GM04504 (cell line): ENCODE measurements at places on chromosomes 12 and 14.

GRCh38 chr12:106154751-106155273 is 16.1 kb upstream of the NUAK1 start:
- no peak for DNase-seq

- no peak for DNase-seq
These were observed 76.0 kb upstream of the ACTN1 start for GRCh38 chr14:69055125-69055524.

DNA sequence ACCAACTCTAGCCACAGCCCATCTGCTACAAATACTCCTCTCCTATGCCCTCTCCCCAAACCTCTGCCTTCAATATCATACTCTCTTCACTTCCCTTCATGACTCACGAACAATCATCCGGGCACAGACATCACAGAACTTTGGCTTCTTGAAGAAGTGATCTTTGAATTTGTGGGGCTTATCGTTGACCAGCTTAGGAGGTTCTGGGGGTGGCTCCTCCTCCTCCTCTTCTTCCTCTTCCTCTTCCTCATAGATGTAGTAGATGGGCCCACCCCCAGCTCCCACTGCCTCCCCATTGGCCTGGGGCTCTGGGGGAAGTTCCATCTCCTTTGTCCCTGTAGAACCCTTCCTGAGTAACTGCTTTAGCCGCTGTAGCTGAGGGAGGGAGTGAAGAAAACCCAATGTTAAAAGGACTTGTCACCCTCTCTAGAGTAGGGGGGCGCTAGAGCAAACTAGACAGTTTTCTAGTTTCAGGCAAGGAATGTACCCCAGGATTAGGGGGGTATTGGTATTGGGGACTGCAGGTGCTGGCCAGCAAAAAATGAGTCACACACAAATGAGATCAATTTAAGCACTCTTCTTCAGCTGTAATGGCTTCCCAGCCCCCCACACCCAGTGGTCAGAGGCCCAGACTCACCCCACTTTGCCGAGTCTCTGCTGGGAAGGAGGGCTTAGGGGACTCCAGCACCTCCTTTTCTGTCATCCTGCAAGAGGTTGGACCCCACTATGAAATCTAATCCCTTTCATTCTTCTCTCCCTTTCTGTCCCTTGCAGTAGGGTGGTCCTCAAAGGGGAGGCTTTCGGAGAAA is 1.8 kb downstream of the STAC3 start:
- DNase-seq, result no peak

DNA sequence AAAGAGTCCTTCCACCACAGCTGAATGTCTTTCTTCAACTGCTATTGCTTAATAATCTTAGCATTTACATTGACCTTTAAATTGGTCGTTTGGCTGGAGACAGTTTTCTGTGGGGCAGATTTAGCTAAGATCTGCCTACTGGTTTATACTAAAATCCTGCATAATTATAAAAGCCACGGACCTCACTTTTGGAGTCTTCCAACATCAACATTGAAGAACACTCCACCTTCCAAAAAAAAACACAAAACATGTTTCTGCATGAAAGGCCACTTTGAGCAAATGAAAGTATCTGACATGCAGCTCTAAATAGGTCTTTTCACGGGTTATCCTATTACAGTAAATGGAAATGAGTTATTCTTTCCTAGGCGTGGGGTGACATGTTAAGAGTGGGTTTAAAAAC is 57.0 kb upstream of the KRR1 start:
- no peak for DNase-seq

DNA sequence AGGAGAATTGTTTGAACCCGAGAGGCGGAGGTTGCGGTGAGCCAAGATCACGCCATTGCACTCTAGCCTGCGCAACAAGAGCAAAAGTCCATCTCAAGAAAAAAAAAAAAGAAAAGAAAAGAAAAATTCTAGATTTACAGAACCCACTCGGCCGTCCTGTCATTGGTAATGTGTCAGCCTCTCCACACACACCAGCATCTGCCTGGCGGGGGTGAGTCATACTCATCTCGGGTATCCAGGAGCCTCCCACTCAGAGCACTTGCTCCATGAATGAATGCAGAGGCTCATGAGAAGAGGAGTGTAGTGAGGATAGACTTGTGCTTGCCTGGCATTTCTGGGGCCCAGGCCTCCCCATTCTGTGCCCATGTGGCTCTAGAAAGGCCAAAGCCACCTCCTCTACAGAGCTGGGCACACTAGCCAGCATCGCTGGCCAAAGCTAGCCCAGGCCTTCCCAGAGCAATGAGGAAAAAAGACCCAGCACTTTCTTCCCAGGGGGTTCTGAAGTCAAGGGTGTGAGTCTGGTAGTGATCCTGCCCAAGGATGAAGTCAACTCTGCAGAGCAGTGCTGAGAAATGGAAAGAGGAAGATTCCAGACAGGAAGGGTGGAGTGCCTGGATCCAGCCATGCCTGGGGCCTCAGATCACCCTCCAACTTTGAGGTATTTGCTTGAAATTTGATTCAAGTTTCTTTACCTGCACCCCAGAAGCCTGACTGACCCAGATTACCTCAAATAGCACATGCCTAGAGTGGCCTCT is 31.2 kb upstream of the KLC1 start:
- peak; percentile 70 for DNase-seq

DNA sequence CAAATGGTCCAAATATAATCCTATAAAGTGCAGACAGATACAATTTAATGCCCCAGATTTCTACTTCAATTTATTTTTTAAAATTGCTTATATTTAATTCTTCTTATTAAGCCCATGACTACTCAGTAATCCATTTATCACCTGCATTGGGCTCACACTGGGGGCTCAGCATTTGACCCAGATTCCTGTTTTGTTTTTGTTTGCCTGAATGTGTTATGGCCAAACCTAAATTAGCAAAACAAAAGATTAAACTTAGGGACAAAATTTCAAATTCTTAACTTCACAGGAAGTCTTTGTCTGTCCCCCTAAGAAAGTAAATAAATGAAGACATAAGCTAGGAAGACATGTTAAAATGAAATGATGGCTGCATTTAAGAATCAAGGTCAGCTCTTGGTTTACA is 322.3 kb downstream of the RMST start:
- DNase-seq, result no peak

GRCh38 chr14:85243321-85243720 is 286.6 kb upstream of the FLRT2 start:
- DNase-seq, result no peak

GRCh38 chr14:22896356-22896755 is 13.3 kb downstream of the REM2 start:
- no peak for DNase-seq

DNA sequence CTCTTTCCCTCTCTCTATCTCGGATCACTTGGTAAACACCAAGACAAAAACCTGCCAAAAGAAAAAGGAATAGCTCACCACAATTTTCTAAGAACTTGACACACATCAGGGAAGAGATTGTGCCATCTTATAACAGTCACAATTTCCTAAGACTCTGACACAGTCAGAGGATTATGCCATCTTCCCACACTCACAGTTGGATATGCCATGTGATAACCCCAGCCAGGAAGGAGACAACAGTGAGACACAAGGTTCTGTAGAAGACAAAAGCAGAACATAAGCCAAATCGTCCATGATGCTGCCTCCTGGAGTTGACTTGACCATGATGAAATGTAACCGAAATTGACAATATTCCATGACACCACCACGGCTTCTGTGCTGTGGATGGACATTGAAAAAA is 2.8 kb upstream of the CLEC9A start:
- DNase-seq, result peak; percentile 43

- no peak for DNase-seq
These were observed 1.6 kb downstream of the METTL3 start for GRCh38 chr14:21509432-21510143.

GRCh38 chr14:26601856-26602255 is 4.0 kb upstream of the NOVA1 start:
- no peak for DNase-seq

- no peak for DNase-seq
These were observed 48.7 kb downstream of the DLK1 start for GRCh38 chr14:100775351-100775830.

DNA sequence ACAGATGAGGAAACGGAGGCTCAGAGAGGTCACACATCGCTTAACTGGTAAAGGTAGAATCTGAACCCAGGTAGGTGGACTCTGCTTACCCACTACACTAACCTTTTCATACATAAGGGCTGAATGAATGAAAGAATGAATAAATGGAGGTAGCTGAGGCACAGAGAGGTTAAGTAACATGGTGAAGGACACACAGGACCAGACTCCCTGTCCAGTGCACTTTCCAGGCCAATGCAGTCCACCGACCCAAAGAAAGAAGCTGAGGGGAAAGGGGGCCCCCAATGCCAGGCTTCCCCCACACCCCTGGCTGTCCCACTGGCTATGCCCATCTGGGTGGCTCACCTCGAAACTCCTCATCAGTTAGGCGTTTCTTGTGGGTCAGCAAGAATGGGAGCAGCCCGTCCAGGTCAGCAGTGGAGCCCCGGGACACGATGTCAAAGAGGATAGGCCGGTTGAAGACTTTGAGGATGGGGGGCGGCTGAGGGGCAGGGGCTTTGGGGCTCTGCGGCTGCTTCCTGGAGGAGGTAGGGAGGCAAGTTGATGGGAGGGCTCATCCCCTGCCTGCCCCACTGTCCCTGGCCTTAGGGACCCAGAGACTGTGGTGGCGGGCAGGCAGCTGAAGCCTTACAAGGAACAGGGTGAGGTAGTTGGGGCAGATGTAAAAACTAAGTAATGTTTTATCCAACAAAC is 25.1 kb downstream of the TRPV4 start:
- DNase-seq, result no peak

DNA sequence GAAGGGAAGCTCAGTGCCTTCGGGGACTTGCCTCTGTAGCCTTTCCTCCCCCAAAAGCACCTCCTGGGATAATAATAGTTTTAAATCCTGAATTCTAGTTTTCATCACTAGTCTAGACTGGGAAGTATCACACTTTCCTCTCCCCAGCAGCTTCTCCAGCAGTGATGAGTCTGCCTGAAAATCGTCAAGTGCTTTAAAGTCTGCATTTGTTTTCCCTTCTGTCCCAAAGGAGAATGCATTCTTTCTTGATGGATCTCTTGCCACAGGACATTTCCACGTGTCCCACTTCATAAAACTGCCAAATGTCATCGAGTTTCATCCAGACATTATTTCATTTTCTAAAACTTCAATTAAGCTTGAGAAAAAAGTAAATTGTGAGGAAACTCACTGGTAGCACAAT is 15.0 kb downstream of the CSRP2 start:
- peak; percentile 80 for DNase-seq

DNA sequence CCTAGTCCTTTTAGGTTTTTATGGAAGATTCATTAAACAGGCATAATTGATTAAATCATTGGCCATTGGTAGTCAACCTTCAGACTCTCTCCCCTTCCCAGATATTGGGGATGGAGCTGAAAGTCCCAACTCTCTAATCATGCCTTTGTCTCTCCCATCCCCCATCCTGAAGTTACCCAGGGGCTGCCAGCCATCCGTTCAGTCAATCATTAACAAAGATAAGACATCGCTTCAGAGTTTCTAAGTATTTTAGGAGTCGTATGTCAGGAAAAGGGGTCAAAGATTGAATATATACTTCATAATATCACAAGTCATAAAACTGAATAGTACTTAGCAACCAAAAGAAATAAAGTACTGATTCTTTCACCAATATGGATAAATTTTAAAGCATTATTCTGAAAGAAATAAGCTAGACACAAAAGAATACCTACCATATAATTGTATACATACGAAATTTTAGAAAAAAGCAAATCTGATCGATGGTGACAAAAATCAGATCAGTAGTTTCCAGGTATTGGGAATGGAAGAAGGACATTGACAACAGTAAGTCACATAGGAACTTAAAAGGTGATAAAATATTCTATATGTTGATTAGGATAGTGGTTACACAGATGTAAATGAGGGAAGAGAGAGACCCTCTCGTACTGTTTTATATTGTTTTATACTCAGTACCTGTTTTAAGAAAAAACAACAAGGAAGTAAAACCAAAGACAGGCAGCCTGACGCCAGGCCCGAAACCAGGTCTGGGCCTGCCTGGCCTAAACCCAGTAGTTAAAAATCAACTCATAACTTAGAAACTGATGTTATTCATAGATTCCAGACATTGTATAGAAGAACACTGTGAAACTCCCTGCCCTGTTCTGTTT is 414.4 kb downstream of the DAD1 start:
- DNase-seq, result no peak

DNA sequence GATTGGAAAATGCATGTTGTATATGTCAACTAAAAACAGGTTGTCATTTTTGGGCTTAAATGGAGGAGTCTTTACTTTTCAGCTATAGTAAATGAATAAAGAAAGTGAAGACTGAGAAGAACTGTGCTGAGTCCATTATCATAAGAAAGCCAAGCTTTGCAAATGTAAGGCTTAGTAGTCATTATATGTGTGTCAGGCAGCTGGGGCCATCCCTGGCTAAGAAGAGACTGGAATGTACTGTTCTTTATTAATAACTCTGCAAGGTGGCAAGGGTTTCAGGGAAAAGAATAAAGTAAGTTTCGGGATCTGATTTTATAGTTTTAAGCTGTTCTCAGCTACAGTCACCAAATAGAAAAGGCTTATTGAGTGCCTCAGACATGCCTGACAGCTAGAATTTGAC is 48.7 kb downstream of the SRGAP1 start:
- no peak for DNase-seq

- DNase-seq, result no peak
These were observed 25.1 kb downstream of the MEG3 start for GRCh38 chr14:100850841-100851585.

DNA sequence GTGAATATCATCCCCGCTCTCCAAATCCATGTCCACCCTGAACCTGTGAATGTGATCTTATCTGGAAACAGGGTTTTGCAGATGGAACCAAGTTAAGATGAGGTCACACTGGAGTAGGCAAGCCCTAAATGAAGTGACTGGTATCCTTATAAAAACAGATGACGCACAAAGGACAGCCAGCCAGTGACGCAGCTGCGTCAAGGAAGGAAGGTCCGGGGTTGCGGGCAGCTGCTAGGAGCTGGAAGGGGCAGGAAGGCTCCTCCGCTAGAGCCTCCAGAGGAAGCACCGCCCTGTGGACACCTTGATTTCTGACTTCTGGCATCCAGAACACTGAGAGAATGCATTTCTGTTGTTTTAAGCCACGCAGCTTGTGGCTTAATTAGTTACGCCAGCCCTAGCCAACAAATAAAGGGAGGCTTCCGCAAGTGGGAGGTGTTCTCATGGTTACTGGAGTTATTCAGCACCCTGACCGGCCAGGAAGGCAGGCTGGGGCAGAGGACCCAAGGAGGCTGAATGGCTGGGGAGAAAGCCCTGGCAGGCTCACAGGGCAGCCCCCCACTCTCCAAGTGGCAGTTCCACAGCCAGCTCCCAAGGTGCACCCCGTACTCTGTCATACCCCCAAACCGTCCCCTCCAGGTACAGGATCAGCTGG is 127.6 kb upstream of the NCOR2 start:
- peak; percentile 60 for DNase-seq

DNA sequence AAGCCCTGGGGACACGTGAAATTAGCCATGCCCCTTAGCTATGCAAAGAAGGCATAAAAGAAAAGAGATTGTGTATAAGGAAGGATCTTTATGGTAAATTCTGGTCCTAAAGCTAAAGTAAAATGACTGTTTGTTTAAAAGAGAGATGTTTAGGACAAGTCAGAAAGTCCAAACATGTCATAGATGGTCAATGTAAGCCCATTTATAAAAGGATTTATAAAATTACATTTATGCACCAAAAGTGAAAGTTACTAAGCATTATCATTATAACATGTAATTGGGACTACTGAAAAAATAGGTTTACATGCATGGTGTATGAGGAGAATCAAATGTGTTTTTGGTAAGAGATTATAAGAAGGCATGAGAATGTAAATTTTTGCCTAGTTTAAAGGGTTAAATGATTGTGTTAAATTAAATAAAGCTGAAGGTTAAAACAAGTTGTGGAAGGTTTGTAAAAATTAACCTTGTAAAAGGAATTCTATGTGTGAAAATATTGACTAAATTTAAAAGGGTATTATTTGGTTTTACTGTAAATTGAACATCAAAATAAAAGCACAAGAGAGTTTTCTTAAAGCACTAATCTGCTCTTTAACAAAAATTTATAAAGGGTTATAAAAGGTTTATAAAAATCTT is 50.4 kb upstream of the TSPAN8 start:
- DNase-seq, result no peak
